Osteocyte (in vitro differentiated cells): ENCODE measurements at places on chromosomes 1 and 21. TPM values are rescaled to one million over a fixed set of nuclear protein-coding genes. Genes with fewer than 3 reads are reported as not detected.
A peak's percentile ranks its signal among the peaks of the same experiment; 100 is the strongest.

- peak overlapping the region; percentile 60 for H3K4me3 ChIP-seq
- no peak for DNase-seq
- H3K4me1 ChIP-seq = peaks cover 15% of the 10 kb centered on the region
- H3K36me3 ChIP-seq = no peaks in the 10 kb centered on the region
Measured at GRCh38 chr1:155218854-155219591, 10.5 kb downstream of the MTX1 start.

DNA sequence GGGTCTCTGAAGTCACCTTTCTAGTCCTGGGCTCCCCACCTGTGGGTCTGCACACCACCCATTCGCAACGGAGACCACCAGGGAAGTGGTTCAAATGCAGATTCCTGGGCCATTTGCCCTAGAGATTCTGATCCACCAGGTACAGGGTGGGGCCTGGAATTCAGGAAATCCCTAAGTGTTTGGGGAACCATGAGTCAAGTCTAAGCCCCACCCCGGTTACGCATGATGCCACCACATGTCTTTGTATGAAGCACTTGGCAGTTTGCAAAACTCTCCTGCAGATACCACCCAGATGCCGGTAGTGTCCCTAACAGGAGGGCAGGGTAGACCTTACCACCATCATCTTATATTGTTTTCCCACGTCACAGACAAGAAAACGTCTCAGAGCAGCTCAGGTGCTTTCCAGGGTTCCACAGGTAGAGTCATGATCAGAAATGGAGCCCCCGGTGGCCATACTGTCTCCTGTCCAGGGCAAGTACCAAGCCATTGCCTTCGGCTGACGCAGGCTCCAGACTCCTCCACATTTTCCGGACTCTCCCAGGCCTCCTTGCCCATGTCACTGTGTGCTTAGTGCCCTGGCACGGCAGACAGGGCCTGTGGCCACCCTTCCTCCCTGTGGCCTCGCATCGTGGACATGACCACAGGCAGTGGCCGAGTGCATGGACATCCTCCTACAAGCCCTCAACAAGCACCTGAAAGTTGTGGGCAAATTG is 89.2 kb upstream of the TMEM51 start:
- no peaks in the 10 kb centered on the region for H3K27me3 ChIP-seq
- no peak overlapping the region for H3K27ac ChIP-seq
- no peak for DNase-seq
- H3K4me1 ChIP-seq = no peaks in the 10 kb centered on the region
- peaks cover 49% of the 10 kb centered on the region for H3K36me3 ChIP-seq
- H3K4me3 ChIP-seq = no peak overlapping the region

SPRTN gene
- total RNA-seq = 13.5 and 14.7 TPM in 2 replicates

YOD1 gene
- 4.6 and 4.8 TPM in 2 replicates for total RNA-seq

RNF186 gene
- total RNA-seq = not detected in 2 replicates

GRCh38 chr1:203206129-203206687 is 19.7 kb upstream of the CHI3L1 start:
- H3K4me1 ChIP-seq = no peaks in the 10 kb centered on the region
- no peak overlapping the region for H3K4me3 ChIP-seq
- no peaks in the 10 kb centered on the region for H3K36me3 ChIP-seq
- no peak for DNase-seq
- peaks cover 67% of the 10 kb centered on the region for H3K27me3 ChIP-seq

GRCh38 chr1:234721476-234722269 is 111.7 kb upstream of the IRF2BP2 start:
- no peaks in the 10 kb centered on the region for H3K27me3 ChIP-seq
- H3K27ac ChIP-seq = peak overlapping the region; percentile 100
- DNase-seq = no peak
- H3K4me3 ChIP-seq = peak overlapping the region; percentile 15
- H3K4me1 ChIP-seq = peaks cover 86% of the 10 kb centered on the region

MCOLN3 gene
- total RNA-seq = 0.34 TPM in 1 of 2 replicates, not detected in the other

DNA sequence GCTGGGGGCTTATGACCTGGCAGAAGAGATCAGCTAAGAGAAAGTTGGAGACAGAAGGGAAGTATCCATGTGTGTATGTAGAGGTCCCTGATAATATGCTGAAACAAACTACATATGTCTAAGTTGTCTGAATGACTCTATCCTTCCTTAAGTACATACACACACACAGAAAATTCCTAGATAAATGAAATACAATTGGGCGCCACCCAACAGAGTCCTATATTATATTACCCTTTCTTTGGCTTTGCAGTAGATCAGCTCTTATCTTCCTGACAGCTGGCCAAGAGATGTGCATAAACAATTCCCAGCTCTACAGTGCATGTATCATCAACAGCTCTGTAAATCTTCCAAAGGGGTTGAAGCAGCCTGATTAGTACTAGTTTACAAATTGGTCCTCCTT is 40.1 kb downstream of the SORT1 start:
- peaks cover 10% of the 10 kb centered on the region for H3K36me3 ChIP-seq
- DNase-seq = no peak
- no peak overlapping the region for H3K4me3 ChIP-seq
- no peaks in the 10 kb centered on the region for H3K27me3 ChIP-seq

DNA sequence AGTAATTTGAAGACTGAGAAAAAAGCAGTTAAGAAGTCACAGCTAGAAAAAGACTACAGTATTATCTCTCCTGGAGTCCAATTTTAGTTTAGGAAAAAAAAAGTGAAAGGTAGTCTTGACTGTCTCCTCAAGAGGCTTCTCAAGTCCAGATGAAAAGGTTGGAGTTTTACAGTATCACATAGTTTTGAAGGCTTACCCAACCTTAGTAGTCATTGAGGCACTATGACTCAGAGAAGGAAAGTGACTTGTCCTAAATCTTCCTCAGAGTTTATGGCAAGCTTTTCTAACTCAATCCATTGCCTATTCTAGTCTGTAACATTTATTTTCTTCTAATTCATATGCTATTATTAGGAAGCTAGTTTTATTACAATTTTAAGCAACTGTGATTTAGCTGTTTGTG is 174.9 kb downstream of the DPYD start:
- H3K4me1 ChIP-seq = no peaks in the 10 kb centered on the region
- no peaks in the 10 kb centered on the region for H3K27me3 ChIP-seq
- DNase-seq = no peak
- H3K36me3 ChIP-seq = no peaks in the 10 kb centered on the region

DNA sequence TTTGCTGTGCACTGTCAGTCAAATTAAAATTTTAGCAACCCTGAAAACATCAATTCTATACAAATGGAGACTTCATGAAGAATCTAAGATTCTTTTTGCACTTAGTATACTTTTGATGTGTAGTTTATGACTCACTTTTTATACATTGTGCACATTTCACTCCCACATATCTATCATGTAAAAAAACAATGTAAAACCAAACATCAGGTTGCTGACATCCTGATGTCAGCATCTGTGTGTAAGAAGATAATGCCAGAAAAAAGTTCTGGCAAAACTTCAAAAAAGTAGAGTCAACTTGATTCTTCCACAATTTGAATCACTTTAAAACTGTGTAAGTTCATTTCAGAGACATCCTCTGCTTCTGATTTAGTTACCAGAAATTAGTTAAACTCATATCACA is 115.7 kb downstream of the CENPF start:
- DNase-seq = no peak
- H3K36me3 ChIP-seq = no peaks in the 10 kb centered on the region
- no peak overlapping the region for H3K27ac ChIP-seq
- no peak overlapping the region for H3K4me3 ChIP-seq

GRCh38 chr1:171152549-171152948 is 32.6 kb upstream of the FMO2 start:
- DNase-seq = no peak
- H3K4me1 ChIP-seq = peaks cover 40% of the 10 kb centered on the region

DNA sequence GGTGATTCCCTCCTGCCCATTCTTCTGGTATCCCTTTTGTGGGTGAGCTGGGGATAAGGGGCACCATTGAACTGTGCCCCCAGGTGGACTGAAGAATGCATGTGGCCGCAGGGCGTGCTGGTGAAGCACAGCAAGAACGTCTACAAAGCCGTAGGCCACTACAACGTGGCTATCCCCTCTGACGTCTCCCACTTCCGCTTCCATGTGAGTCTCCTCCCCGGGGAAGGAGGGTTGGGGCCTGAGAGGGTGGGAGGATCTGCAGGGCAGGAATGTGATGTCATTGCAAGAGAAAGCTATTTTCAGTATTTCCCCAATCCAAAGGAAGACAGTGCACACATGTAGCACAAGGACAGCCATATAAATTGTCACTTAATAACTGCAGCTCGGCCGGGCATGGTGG is 7.5 kb upstream of the KPNA6 start:
- H3K27ac ChIP-seq = peak overlapping the region; percentile 72
- H3K36me3 ChIP-seq = peaks cover 31% of the 10 kb centered on the region
- no peak for DNase-seq
- H3K27me3 ChIP-seq = no peaks in the 10 kb centered on the region

GRCh38 chr1:224238756-224239155 is 55.7 kb downstream of the DEGS1 start:
- no peak overlapping the region for H3K4me3 ChIP-seq
- H3K27me3 ChIP-seq = no peaks in the 10 kb centered on the region
- DNase-seq = no peak
- no peaks in the 10 kb centered on the region for H3K4me1 ChIP-seq

- peaks cover 25% of the 10 kb centered on the region for H3K27me3 ChIP-seq
- DNase-seq = no peak
- no peaks in the 10 kb centered on the region for H3K36me3 ChIP-seq
- H3K4me3 ChIP-seq = no peak overlapping the region
- no peak overlapping the region for H3K27ac ChIP-seq
- no peaks in the 10 kb centered on the region for H3K4me1 ChIP-seq
Measured at GRCh38 chr1:201361652-201362504, 15.6 kb downstream of the TNNT2 start.

DNA sequence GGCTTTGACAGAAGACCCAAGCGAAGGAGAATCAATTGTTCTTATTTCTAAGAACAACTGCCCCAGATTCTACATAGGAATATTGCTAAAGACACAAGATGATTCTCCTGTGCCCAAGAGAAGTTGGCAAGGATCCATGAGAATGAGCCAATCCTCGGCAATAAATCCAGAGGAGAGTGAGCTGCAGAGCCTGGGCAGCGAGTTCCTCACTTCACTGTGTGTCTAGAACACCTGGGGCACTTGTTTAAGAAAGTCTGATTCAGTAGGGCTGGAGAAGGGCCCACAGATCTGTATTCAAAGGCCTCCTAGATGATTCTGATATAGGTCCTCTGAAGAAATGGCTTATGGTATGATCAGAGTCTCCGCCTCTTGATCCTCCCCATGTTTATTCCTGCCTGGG is 31.8 kb downstream of the GADD45A start:
- peaks cover 34% of the 10 kb centered on the region for H3K4me1 ChIP-seq
- H3K4me3 ChIP-seq = no peak overlapping the region
- peak overlapping the region; percentile 25 for H3K27ac ChIP-seq
- H3K27me3 ChIP-seq = no peaks in the 10 kb centered on the region
- peaks cover 4% of the 10 kb centered on the region for H3K36me3 ChIP-seq

DNA sequence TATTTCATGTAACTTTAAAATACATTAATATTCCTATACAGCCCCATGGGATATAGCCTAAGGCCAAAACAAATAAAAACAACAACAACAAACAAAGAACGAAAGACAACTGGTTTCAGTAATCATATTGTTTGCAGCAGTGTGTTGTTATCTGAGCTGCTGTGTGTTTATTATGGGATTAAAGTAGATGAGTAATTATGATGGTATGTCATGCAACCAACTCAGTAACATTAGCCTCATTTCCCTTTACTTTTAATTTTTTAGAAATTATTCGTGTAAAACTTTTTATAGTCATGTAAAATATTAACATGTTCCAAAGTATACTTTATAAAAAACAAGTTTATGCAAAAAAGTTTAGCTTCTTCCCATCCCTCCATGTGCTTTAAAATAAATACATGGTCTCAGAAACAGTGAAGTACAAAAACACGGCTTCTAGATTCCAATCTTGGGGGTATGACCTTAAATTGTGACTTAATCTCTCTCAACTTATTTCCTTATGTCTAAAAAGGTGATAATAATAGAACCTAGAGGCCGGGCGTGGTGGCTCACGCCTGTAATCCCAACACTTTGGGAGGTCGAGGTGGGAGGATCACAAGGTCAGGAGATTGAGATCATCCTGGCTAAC is 176.1 kb downstream of the SLC45A1 start:
- H3K27ac ChIP-seq = no peak overlapping the region
- H3K27me3 ChIP-seq = no peaks in the 10 kb centered on the region
- H3K4me3 ChIP-seq = no peak overlapping the region
- H3K4me1 ChIP-seq = peaks cover 9% of the 10 kb centered on the region
- no peak for DNase-seq
- H3K36me3 ChIP-seq = peaks cover 32% of the 10 kb centered on the region

GRCh38 chr1:44790968-44791801 is 3.2 kb upstream of the BEST4 start:
- H3K27ac ChIP-seq = no peak overlapping the region
- H3K27me3 ChIP-seq = no peaks in the 10 kb centered on the region
- H3K36me3 ChIP-seq = no peaks in the 10 kb centered on the region
- H3K4me3 ChIP-seq = no peak overlapping the region
- no peak for DNase-seq

DNA sequence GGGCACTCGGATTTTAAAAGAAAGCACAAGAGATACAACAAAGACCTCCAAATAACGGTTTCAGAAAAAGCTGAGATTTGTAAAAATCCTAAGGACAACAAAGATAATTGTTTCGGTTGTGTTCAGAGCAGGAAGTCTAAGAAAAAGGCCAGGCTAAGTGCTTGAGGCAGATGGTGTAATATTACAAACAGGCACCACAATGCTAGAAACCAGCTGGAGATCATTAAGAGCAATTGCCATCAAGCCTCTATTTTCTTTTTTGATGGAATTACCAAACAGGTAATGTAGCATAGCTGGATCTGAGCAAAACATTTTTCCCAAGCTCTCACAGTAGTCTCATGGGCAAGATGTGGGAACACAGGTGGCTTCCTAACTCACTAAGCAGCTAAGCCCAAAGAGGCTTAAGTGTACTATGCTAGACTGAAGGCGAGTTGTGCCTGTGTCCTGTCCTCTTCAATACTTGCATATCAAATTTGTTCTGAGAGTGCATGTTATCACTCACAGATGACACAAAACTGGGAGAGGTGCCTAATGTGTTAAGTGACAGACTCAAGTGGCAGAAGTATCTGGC is 161.6 kb downstream of the GLUL start:
- no peak overlapping the region for H3K4me3 ChIP-seq
- no peaks in the 10 kb centered on the region for H3K36me3 ChIP-seq
- H3K27ac ChIP-seq = no peak overlapping the region
- H3K4me1 ChIP-seq = peaks cover 12% of the 10 kb centered on the region
- H3K27me3 ChIP-seq = no peaks in the 10 kb centered on the region

GRCh38 chr1:23403038-23403336 is 21.6 kb downstream of the TCEA3 start:
- DNase-seq = peak; percentile 87
- H3K36me3 ChIP-seq = no peaks in the 10 kb centered on the region
- H3K4me1 ChIP-seq = no peaks in the 10 kb centered on the region
- H3K27ac ChIP-seq = peak overlapping the region; percentile 89
- H3K27me3 ChIP-seq = no peaks in the 10 kb centered on the region

DNA sequence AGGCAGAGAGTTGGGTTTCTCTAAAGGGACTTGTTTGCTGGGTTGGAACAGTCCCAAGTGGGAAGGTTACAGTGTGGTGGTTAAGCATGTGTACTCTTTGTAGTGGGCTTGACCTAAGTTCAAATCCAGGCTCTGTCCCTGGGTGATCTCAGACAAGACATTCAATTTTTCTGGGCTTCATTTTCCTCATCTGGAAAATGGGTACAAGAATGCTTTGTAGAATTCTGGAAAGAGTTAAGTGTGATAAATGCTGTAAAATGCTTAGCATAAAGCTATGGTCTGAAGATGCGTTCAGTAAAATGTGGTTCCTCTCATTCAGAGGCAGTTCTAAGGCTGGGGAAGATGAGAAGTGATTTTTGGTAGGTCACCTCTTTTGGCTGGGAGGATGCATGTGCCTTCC is 805 bp downstream of the GRHL3 start:
- DNase-seq = no peak
- no peaks in the 10 kb centered on the region for H3K36me3 ChIP-seq
- H3K4me1 ChIP-seq = peaks cover 37% of the 10 kb centered on the region
- no peak overlapping the region for H3K4me3 ChIP-seq

EPHA10 gene
- not detected in 2 replicates for total RNA-seq

CRYZL1 gene
- total RNA-seq = 43.6 and 48.2 TPM in 2 replicates
